NCI-H524 (cell line): ENCODE measurements at places on chromosomes 2 and 18.

DNA sequence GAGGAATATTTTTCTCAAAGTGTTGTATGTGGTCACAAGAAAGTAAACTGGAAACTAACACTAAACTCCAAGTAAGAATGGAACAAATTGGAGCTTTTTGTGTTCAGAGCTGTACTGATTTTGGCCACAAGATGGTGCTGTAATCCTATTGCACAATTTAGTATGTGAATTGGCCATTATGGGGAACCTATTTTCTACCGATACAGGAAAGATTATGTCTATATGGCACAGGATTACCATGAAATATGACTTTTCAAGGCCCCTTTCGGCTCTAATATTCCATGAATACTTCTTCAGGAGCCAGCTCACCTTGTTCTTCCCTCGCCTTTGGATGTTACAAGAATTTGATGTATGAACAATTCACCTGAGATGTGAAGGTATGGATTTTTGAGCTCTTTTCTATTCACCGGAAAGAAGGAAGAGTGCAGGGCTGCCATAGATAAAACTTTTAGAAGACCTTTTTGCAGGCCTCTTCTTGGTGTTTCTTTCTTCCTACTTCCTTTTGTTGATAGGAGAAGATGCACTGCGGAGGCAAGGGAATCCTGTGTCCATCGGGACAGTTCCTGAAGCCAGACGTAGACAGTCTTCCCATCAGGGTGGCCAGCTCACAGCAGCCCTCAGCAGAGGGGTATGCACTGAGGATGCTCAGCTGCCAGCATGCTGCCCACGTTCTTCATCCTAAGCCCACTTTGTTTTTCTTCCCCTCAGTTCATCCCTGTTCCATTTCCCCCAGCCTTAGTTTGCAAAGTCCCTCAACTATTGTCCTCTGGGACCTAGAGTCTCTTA is 13.3 kb downstream of the MRPL44 start:
- DNase-seq: peak; percentile 63

DNA sequence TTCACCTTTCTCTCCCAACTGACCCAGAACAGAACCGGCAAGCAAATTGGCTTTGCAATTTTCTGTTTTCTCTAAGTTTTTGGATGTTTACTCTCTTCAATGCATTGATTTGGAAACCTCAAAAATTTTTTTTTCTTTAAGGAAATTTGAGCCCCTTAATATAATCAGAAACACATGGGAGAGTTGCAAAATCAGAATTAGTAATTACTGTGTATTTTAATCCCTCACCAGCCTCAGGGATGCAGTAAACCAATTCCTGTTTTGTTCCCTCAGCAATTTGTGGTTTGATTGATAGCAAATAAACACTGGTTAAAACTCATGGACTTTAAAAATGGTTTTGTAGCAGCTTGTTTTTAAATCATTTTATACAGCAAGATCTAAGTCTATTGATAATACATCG is 281.5 kb downstream of the NEDD4L start:
- no peak for DNase-seq

DNA sequence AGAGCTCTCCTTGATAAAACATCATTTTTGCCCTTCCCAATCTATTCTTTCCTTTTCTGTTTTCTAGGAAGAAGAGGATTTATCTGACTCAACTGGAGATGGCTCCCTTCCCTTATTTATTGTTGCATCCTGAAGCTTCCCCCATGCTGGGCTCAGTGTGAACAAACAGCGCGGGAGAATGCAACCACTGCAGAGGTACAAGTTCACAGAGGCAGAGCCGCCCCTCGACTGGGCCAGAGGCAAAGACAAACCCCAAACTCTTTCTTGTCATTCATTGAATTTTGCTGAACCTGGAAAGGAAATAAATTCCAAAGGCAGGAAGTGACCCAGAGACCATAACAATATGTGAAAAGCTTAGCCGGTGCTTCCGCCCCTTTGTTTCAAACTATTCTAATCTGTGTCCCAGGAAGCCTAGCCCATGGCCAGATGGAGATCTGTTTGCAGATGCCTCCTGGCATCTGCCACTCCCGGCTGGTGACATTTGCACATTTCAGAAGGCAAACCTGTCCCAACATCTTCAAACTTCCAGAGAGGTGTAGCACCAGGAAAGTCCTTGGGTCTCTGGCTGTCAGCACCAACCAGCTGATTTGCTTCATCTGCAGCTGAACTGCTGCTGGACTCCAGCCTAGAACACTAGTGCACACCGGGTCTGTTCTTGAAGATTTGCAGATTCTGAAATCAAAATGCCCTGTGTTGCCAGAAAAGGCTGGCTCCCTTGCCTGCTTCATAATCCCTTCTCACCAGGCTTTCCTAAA is 79.4 kb upstream of the MAP4K3 start:
- DNase-seq: peak; percentile 86

GRCh38 chr2:146576339-146577111 is 1268.3 kb upstream of the ACVR2A start:
- DNase-seq: peak; percentile 85

- DNase-seq: no peak
Measured at GRCh38 chr2:94759211-94759610, 112.0 kb upstream of the TEKT4 start.

DNA sequence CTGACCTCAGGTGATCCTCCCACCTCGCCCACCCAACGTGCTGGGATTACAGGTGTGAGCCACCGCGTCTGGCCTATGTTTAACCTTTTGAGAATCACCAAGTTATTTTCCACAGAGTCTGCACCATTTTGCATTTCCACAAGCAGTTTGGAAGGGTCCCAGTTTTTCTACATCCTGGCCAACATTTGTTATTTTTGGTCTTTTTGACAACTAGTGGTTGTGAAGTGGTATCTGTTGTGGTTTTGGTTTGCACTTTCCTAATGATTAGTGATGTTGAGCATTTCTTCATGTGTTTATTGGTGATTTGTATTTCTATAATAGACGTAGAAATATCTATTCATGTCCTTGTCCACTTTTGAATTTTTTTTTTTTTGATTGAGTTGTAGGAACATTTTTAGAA is 67.9 kb downstream of the BIRC6 start:
- no peak for DNase-seq

DNA sequence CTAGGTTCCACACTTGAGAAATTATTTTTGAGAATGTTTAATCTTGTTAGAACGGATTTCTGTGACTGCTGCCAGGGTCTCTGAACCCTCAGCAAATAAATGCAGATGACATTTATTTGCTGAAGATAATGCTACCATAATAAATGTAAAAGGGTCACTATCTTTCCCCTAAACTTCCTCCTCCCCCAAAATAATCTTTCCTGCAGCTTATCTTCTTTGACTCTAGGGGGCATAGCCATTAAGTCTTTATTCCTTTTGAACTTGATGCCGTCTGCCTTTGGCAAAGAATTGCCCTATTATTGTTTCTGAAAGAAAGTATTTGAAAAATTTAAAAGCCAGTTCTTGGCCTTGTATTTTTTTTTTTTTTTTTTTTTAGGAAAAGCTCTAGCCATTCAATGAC is 63.6 kb upstream of the ACSL3 start:
- DNase-seq: peak; percentile 11

DNA sequence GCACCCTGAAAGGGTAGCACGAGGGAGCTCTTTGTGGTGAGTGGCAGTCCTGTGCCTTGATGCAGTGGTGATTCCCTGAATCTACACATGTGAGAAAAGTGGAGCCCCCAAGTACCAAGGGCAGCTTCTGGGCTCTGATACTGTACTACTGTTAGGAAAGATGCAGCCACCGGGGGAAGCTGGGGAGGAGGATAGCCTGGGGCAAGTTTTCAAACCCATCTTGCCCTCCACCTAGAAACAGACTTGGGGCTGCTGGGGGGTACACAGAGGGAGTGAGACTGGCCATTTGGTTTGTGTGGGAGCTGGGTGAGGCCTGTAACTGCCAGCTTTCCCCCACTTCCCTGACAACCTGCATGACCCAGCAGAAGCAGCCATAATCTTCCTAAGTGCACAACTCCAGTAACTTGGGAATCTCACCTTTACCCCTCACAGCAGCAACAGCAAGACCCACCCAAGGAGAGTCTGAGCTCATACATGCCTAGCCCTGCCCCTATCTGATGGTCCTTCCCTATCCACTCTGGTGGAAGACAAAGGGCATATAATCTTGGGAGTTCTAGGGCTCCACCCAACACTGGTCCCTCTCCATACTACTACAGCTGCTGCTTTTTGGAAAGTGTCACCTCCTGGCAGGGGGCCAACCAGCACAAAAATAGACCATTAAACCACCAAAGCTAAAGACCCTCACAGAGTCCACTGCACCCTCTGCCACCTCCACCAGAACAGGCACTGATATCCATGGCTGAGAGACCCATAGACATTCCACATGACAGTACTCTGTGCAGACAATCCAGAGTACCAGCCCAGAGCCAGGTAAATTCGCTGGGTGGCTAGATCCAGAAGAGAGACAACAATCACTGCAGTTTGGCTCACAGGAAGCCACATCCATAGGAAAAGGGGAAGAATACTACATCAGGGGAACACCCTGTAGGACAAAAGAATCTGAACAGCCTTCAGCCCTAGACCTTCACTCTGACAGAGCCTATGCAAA is 8.2 kb downstream of the MALL start:
- no peak for DNase-seq

GRCh38 chr2:36737131-36737750 is 40.7 kb downstream of the VIT start:
- no peak for DNase-seq
